ENCODE measurements at places on chromosomes 11 and 22.
A peak's percentile ranks its signal among the peaks of the same experiment; 100 is the strongest.

DNA sequence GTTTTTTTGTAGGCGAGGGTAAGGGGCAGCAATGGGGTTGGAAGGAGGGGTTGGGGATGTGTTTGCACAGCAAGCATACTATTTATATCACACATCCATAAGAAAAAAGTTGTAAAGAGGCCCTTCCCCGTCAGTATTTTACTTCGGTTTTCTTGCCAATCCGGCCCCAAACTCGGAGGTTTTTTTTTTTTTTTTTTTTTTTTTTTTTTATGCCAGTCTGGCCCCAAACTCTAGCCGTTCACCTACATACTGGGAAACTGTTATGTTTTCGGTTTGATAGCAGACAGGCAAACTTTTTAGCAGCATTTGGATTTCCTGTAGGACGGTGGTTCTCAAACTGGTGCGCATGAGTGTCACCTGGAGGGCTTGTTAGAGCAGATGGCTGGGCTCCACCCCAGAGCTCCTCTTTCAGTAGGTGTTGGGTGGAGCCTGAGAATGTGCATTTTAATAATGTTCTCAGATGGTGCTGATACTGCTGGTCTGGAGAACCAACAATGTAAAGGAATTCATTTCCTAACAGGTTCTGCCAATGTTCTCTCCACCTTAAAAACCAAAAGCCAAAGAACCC, 76.5 kb upstream of the ZBED5 start:
- H3K27ac ChIP-seq, result peak overlapping the region; percentile 88
- H3K4me1 ChIP-seq, result no peaks in the 10 kb centered on the region
- H3K36me3 ChIP-seq, result no peaks in the 10 kb centered on the region
- H3K27me3 ChIP-seq, result no peaks in the 10 kb centered on the region

GRCh38 chr11:95764267-95764898, 25.2 kb downstream of the FAM76B start:
- H3K4me3 ChIP-seq, result no peak overlapping the region
- no peaks in the 10 kb centered on the region for H3K36me3 ChIP-seq

DNA sequence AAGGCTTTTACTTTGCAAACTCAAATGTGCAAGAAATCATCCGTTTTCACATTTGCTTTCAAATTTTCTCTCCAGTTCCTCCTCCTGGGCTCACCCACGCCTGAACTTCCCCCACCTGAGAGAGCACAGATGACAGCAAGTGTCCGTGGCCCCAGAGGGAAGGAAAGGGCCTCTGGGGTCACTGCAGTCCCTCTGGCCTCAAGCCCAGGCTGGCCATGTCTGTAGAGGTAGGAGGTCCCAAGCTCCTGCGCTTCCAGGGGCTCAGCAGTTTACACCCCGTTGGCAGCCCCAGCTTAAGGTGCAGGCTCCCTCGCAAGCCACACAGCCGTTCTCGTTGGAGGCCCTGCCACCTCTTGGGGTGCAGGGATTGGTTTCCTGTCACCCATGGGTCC, 40.5 kb upstream of the PRDM11 start:
- peaks cover 13% of the 10 kb centered on the region for H3K27me3 ChIP-seq
- no peak overlapping the region for H3K4me3 ChIP-seq
- H3K36me3 ChIP-seq, result no peaks in the 10 kb centered on the region
- H3K4me1 ChIP-seq, result peaks cover 11% of the 10 kb centered on the region

GRCh38 chr11:102347462-102348370, 702 bp downstream of the BIRC2 start:
- DNase-seq, result no peak
- peak overlapping the region; percentile 64 for H3K4me3 ChIP-seq
- peaks cover 27% of the 10 kb centered on the region for H3K36me3 ChIP-seq
- peak overlapping the region; percentile 98 for H3K27ac ChIP-seq

DNA sequence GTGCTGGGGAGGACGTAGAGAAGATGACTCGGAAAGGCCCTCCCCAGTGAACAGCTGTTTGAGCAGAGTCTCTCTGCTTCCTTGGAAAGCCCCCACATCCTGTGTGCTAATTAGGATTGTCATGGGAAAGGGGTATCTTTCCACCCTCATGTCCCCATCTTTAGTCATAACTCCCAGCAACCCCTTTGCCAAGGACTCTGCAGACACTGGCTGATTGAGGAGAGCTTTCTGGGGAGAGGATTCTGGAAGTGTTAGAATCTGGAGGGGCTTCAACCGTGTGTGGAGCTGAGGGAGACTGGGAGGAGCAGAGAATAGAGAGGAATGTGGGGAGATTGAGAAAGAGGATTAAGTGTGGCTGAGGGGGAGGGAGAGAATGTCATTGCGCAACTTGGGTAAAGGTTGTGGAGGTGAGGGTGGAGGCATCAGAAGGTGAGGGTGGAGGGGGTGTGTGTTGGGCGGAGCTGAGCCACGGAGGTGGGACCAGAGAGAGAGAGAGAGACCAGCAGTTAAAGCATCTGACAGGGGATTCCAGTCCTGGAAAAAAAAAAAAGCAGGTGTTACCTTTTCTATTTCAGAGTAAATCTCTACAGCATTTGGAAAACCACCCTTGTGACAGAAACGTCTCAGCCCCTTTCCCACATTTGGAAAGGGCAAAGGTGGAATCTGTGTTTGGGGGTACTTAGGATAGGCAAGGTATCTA, 2.2 kb downstream of the DTX4 start:
- H3K4me3 ChIP-seq, result peak overlapping the region; percentile 68
- H3K27ac ChIP-seq, result peak overlapping the region; percentile 78
- peaks cover 15% of the 10 kb centered on the region for H3K4me1 ChIP-seq
- no peaks in the 10 kb centered on the region for H3K27me3 ChIP-seq
- no peaks in the 10 kb centered on the region for H3K36me3 ChIP-seq
